Omental fat pad (tissue), 4 donors: ENCODE measurements at places on chromosomes 4 and X. TPM values are rescaled to one million over a fixed set of nuclear protein-coding genes. Genes with fewer than 3 reads are reported as not detected.
A peak's percentile ranks its signal among the peaks of the same experiment; 100 is the strongest.

GRCh38 chrX:103533511-103534216 is 14.4 kb upstream of the RAB40A start:
- peak; percentile 96 for DNase-seq

GRCh38 chr4:145307120-145307519 is 126.7 kb upstream of the OTUD4 start:
- no peak for DNase-seq

HSD17B13 gene
- 20.3 TPM for total RNA-seq

- DNase-seq, result no peak
Observed at GRCh38 chr4:78779280-78779679, 3.1 kb downstream of the BMP2K start.

FAT1 gene
- total RNA-seq, result 68.2 TPM

DNA sequence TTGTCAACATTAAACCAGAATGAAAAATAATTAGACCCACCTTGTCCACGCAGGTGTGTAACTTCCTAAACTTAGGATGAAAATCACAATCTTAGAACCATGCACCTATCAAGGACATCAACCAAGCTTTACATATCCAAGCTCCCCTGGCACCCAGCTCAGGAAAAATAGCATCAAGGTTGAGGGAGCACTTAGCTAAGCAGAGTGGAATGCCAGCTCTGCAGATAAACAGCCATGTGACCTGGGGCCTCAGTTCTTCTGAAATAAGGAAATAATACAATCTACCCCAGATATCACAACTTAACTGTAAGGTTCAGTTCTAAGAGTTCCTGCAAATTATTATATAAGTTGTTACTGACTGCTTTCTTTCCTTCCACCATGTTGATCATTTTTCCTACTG is 64.7 kb downstream of the DHX15 start:
- no peak for DNase-seq

- DNase-seq, result no peak
Observed at GRCh38 chr4:84803116-84803515, 163.4 kb downstream of the WDFY3 start.

DNA sequence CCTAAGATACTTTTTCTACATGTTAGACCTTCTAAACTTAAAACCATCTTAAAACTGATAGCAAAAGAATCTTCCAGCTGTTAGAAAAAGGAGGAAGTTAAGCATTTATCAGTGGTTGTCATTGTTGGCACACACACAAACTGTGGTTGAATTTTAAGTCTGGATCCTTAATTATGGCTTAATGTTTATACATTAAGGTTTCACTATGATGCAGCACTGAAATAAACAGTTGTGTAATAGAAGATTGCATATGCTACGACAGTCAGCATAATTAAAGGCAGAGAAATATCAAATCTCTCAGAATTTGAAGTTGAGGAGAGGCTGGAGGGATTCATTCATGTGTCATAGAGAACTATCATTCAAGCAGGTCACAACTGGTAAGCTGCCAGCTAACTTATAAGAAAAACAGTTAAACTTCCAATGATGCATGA is 32.3 kb downstream of the ADGRA3 start:
- DNase-seq, result no peak

DNA sequence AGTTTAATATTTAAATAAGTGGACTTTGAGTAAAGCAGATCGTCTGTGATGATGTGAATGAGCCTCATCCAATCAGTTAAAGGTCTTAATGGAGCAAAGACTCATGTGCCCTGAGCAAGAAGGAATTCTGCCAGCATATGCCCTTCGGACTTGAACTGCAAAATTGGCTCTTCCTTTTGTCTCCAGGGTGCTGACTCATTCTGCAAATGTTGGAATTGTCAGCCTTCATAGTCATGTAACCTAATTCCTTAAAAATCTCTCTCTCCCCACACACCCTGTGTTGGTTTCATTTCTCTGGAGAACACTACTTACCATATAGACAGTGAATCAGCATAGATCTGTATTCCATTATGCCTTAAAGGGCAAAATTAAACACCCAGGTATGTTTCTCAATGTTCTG is 609.8 kb upstream of the GALNTL6 start:
- DNase-seq, result no peak

SUPT20HL1 gene
- not detected for total RNA-seq

TMEM35A gene
- total RNA-seq, result 0.19 TPM

DNA sequence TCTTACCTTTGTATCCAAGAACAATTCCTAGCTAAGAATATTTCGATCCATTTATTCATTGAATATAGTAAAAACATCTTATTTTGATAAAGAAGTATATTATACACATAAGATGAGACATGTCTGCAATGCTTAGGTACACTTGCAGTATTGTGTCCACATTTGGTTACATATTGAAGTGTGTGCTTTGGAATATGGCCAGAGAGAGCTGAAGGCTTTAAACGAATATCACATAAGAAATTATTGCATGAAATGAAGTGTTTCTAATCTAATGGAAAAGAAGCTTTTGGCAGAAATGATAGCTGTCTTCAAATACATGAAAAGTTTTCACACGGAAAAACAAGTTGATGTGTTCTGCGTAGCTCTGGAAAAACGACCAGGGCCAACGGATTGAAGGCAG is 516.1 kb upstream of the ZFP42 start:
- no peak for DNase-seq

MGAT4D gene
- total RNA-seq, result not detected

STATH gene
- total RNA-seq, result not detected

KLKB1 gene
- 0.84 TPM for total RNA-seq

ART3 gene
- not detected for total RNA-seq

PCDH19 gene
- total RNA-seq, result 4.3 TPM

NEUROG2 gene
- not detected for total RNA-seq

DNA sequence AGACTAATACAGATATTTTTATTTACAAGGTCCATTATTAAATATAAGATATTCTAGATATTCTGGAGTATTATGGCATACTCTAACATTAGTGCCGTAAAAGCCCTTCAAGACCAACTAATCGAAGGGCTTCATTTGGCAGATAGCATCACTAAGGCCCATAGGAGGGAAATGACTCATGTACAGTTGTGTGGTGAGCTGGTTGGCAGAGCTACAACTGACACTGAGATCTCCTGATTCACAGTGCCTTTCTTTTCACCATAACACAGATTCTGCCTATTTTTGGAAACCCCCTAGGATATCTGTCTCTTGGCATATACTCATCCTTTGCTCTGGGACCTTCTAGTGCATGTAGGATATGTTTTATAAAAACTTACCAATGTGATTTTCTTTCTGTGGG is 201.7 kb upstream of the AFF2 start:
- no peak for DNase-seq

RS1 gene
- not detected for total RNA-seq

GRCh38 chr4:98501383-98501782 is 157.0 kb downstream of the TSPAN5 start:
- no peak for DNase-seq

DNA sequence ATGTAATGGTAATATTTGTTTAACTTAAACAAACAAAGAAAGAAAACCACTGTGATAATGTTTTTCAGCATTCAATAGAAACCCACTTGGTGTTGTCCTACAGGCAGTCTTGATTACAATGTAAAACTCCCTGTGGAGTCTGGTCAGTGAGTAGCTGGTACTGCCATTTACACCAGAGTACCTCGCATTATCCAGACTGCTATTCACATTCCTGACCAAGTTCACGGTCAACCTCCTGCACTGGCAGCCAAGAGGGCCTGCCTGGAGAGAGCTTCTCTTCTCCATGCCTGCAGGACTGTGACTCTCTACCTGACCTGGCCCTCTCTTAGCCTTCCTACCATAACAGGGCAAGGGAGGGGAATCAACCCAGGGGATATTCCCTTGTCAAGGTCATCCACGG is 2.9 kb upstream of the LONRF3 start:
- no peak for DNase-seq

DNA sequence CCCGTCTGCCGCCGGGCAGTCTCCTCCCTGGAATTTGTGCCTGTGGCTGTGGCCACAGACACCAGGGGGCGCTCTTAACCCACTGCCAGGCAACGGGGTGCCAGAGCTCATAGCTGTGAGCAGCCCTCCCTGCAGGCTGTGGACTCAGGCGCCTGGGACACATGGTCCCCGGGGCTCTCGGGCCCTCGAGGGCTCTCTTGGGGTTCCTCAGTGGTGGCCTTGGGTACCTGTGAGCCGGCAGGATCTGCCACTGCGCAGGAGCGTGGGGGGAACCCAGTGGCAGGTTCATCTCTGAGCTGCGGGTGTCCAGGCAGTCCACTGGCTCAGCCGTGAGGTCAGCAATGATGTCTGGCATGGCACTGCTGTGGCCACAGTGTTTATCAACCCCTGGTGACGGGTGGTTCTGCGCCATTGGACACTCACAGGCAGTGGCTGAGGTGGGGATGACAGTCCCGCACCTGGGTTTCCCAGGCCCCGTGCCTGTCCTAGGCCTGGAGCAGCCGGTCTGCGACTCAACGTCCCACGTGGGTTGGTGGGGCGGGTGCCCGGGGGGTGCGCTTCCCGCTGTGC is 37.2 kb downstream of the PCGF3 start:
- peak; percentile 51 for DNase-seq

DNA sequence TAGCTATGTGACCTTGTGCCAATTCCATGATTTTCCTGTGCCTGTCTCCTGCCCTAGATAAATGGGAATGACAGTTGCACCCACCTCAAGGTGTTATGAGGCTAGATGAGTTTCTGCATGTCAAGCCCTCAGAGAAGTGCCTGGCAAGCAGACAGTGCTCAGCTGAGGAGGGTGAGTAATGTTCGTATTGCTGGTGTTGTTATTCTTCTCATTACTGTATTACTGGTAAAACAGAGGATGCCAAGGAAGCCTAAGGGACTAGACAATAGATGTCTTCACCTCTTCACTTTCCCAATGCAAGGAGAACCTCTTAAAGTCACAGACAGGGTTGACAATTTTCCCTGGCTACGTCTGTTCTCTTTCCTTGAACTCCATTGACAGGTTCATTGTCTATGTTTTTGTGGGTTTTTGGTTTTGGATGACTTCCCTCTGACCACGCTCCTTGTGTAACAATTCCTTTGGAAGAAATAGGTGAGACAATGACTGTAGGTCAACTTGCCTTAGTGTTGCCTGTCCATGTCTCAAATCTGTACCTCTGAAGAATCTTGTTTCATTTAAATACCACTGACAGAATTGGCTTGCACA is 19.2 kb downstream of the ETDC start:
- no peak for DNase-seq

DNA sequence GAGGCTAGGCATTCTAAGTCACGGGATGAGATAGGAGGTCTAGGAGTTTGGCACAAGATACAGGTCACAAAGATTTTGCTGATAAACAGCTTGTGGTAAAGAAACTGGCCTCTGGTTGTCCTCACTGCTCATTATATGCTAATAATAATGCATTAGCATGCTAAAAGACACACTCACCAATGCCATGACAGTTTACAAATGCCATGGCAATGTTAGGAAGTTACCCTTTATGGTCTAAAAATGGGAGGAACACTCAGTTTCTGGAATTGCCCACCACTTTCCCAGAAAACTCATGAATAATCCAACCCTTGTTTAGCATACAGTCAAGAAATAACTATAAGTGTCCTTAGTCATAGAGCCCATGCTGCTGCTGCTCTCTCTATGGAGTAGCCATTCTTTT is 286.9 kb downstream of the ZNF674 start:
- no peak for DNase-seq

DNA sequence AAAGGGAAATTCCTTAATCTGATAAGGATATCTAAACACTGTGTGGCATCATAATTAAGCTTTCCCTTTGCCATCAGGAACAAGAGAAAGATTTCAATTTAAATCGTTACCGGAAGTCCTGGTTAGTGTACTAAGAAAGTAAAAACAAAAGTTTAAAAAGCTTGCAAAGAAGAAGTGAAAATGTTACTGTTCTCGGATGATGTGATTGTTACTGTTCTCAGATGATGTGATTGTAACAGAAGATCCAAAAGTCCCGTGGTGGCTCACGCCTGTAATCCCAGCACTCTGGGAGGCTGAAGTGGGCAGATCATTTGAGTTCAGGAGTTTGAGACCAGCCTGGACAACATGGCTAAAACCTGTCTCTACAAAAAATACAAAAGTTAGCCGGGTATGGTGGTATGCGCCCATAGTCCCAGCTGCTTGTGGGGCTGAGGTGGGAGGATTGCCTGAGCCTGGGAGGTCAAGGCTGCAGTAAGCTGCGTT is 62.5 kb downstream of the RGS12 start:
- no peak for DNase-seq

DNA sequence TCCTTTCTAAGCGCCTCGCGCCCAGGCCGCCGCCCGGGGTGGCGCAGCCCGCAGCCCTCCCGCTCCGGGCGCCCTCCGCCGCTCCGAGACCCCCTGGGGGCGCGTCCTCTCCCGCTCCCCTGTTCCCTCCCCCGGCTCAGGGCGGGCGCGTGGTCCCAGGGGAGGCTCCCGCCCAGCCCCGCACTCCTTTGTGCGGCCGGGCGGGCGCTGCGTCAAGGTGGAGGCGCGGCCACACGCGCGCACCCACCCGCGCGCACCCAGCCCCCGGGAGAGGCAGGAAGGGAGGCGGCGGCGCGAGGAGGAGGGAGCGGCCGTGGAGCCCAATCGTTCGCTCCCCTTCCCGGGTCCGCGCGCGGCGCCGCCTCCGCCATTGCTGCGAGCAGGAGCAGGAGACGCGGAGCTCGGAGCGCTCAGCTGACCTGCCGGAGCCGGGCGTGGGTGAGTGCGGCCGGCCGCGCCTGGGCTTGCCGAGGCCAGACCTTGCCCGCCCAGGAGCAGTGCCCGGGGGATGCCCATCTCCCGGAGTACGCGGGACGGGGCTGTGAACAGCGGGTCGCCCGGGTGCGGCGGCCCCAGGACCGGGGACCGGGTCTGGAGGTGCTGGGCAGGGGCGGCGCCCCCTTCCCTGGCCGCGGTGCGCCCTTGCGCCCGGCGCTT is at the start of gene NSG1:
Gene NSG1 (plus strand): TSS at position 367 of the 657 bp plus-strand sequence. CDS start 528 bp downstream, outside the sequence.
- no peak for DNase-seq

KLF8 gene
- 27.4 TPM for total RNA-seq

DNA sequence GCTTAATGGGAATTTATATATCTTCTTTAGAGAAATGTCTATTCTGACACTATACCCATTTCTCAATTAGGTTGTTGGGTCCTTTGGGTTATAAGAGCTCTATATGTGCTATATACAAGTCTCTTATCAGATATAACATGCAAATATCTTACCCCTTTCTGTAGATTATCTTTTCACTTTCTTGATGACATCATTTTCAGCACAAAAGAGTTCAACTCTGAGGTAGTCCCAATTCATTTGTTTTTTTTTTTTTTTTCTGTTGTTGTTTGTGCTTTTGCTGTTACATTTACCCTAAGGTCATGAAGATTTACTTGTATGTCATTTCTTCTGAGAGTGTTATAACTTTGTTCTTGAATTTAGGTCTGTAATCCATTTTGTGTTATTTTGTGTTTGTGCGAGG is 326.4 kb downstream of the CENPC start:
- no peak for DNase-seq
